Prostate gland (tissue), 2 donors: ENCODE measurements at places on chromosomes 1 and 21. TPM values are rescaled to one million over a fixed set of nuclear protein-coding genes. Genes with fewer than 3 reads are reported as not detected.

DNA sequence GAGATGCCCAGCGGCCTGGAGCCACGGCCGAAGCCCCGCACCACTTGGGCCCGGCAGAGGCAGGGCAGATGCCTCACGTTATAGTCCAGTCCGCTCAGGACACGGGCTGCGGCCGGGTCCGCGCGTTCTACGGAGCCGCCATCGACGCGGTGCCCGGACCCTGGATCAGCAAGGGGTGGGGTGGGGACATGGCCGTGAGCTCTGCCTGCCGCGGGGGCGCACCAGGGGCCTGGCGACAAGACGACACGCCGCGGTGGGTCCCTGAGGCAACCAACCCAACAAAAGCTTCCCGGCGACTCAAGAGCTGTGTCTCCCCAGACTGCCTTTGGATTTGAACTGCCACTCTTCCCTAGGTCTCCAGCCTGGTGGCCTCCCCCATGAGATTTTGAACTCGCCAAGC, 211.4 kb upstream of the GREM2 start:
- H3K4me1 ChIP-seq, result no peaks in the 10 kb centered on the region
- no peak overlapping the region for H3K27ac ChIP-seq
- H3K27me3 ChIP-seq, result no peaks in the 10 kb centered on the region
- no peak for DNase-seq

- no peaks in the 10 kb centered on the region for H3K36me3 ChIP-seq
- H3K4me3 ChIP-seq, result no peak overlapping the region
- H3K27ac ChIP-seq, result no peak overlapping the region
- DNase-seq, result no peak
- H3K27me3 ChIP-seq, result no peaks in the 10 kb centered on the region
Observed at GRCh38 chr1:187971851-187972250, 1143.1 kb downstream of the PLA2G4A start.

GRCh38 chr1:19945914-19946313, 22.5 kb upstream of the PLA2G2E start:
- H3K4me1 ChIP-seq, result no peaks in the 10 kb centered on the region
- H3K27ac ChIP-seq, result no peak overlapping the region
- no peaks in the 10 kb centered on the region for H3K27me3 ChIP-seq
- DNase-seq, result no peak

- H3K4me3 ChIP-seq, result peak overlapping the region; percentile 3
- H3K27ac ChIP-seq, result peak overlapping the region; percentile 84
- DNase-seq, result peak; percentile 79
Observed at GRCh38 chr1:173122958-173123852, 72.5 kb upstream of the TNFSF18 start.

DNA sequence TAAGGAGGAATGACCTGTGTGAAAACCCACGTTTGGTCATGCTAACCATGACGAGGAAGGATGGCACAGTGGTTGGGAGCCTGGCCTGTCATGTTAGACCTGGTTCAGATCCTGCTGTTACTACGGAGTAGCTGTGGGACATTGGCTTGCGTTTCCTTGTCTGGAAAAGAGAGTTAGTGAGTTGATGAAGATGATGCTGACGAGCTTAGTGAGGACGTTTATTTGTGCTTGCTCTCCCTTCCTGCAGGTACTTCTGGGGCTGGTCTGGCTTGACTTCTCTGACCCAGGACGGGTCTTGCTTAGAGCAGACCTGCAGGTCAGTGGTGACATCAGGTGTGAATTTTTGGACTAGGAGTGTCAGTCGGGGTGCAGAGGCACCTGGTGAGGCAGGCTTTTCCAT, 14.7 kb downstream of the GALNT2 start:
- H3K4me3 ChIP-seq, result no peak overlapping the region
- H3K27ac ChIP-seq, result no peak overlapping the region
- H3K4me1 ChIP-seq, result peaks cover 7% of the 10 kb centered on the region
- no peaks in the 10 kb centered on the region for H3K36me3 ChIP-seq
- no peaks in the 10 kb centered on the region for H3K27me3 ChIP-seq
- DNase-seq, result no peak

The TNFSF18 gene
- total RNA-seq, result not detected

- H3K36me3 ChIP-seq, result no peaks in the 10 kb centered on the region
- H3K27ac ChIP-seq, result no peak overlapping the region
- H3K4me1 ChIP-seq, result no peaks in the 10 kb centered on the region
Observed at GRCh38 chr1:37650721-37651120, 16.0 kb upstream of the RSPO1 start.

GRCh38 chr1:63873751-63874150, 99.9 kb downstream of the ROR1 start:
- no peak overlapping the region for H3K27ac ChIP-seq
- DNase-seq, result no peak
- no peaks in the 10 kb centered on the region for H3K4me1 ChIP-seq
- H3K36me3 ChIP-seq, result no peaks in the 10 kb centered on the region
- no peak overlapping the region for H3K4me3 ChIP-seq
- no peaks in the 10 kb centered on the region for H3K27me3 ChIP-seq

DNA sequence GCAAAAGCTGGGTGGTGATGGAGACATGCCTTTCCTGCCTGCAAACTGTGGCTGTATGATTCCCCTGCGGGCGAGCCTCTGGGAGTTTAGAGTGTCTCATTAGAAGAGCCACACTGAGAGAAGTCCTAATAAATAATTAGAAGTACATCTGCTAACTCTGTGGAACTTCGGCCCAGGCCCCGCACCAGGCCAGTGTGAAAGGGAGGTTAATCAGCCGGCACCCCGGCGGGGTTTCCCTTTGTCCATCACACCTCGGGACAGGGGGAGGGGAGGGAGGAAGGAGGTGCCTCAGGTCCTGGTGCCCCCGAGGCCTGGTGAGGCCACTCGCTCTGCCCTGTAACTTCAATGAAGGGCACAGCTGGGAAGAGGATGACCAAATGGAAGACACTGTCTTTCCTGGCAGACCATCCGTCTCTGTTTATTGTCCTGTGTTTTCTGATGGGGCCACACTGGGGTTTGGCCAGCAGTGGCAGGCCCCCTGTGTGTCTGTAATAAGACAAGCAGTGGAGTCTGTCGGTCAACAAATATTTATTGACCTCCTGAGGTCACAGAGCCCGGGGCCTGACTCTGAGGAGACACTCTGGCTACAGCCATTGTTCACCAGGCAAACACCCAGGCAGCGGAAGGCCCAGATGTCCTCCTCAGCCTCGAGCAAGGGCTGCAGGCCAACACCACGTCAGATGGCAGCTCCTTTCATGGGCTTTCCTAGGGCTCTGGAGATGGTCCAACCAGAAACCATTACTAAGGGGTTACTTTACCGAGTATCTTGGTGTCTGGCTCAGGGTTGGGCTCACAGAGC, 267.5 kb upstream of the RAB4A start:
- no peaks in the 10 kb centered on the region for H3K27me3 ChIP-seq
- no peak for DNase-seq
- no peaks in the 10 kb centered on the region for H3K4me1 ChIP-seq
- H3K4me3 ChIP-seq, result no peak overlapping the region

DNA sequence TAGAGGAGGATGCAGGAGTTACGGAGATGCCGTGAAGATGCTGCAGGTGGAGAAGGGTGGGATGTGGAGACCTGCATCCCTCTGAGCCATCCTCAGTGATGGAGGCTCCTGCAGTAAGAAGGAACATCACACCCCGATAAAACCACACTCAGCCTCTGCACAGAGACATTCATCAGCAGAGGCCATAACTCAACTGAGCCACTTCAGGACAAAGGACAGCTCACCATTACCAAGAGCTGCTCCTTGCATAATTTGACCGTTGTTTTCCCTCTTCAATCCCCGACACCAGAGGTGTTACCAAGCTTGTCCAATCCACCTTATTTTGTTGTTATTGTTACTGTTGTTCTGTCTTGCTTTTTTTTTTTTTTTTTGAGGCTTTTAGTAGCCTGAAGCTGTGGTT, 543.9 kb downstream of the AJAP1 start:
- no peak overlapping the region for H3K4me3 ChIP-seq
- no peak overlapping the region for H3K27ac ChIP-seq
- no peaks in the 10 kb centered on the region for H3K4me1 ChIP-seq
- no peak for DNase-seq

The PPIAL4G gene
- not detected for total RNA-seq
